ENCODE measurements at places on chromosomes 5 and 9.

DNA sequence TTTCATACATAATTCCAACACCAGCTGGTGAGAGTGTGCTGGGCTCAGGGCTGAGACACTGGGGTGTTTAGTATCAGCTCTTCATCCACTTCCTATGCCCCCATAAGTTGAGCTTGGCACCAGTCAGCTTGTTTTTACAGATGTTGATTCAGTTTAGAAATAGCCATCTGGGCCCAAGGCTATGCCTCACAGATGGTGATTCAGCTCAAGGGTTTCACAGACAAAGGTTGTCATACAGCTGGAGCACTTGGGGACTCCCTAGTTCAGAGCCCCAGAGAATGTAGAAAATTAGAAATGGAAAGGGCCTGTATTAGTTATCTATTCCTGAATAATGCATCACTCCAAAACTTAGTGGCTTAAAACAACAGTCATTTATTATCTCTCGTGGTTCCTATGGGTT lies 10.3 kb upstream of the CRHBP start:
- DNase-seq: no peak

- DNase-seq: no peak
These were observed 97.8 kb upstream of the TYRP1 start for GRCh38 chr9:12595400-12595799.

DNA sequence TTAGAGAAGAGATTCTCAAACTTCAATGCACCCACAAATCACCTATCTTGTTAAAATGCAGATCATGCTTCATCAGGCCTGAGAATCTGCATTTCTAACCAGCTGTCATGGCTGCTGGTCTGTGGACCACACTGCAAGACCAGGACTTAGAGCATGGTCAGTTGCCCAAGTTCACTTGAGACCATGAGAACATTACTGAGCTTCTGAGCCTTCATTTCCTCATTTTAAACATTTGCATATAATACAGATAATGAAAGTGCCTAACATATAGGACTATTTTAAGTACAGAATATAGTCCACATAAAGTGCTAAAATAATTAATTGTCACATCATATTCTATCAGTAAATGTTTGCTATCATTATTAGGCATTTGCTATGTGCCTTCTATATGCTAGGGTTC lies 260.8 kb upstream of the TNC start:
- DNase-seq: no peak

DNA sequence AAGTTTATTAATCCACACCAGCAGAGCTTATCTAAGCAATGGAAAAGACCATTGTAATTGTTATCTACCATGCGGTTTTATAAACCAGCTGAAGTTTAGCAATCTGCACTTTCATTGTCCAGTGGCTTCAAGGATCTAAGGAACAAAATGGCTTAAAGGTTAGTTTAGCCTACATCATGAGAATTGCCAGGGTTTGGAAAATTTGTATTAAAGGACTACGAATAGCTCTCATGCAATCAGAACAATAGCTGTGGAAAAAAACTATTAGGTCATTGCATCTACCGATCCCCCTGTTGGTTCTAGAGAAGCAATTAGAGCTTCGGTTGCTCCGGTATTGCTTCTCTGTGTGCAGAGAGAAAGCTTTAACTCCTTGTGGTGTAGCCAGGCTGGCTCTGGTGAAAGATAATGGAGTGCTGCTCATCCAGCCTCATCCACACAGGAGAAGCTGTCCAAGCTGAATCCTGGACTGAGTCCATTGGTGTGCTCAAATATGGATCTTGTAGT lies 86.3 kb upstream of the SLC12A2 start:
- no peak for DNase-seq

DNA sequence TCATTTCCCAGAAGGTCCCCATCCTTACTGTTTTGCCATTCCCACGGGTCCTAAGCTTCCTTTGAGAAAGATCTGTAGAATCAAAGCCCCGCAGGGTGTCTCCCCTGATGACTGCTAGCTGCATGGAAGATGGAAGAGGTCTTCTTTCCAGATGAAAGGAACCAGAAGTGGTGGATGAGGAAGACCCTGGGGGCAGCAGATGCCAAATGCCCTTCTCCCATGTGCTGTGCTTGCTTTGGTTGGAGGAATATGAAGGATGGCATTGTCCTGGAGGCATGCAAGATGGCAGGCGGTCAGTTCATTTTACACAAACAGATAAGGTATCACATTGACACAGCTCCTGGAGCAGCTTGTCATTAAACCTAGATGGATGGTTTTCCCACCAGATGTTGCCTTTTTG lies 25.8 kb upstream of the CER1 start:
- DNase-seq: no peak

GRCh38 chr5:98050583-98050982 lies 722.9 kb upstream of the RGMB start:
- no peak for DNase-seq

DNA sequence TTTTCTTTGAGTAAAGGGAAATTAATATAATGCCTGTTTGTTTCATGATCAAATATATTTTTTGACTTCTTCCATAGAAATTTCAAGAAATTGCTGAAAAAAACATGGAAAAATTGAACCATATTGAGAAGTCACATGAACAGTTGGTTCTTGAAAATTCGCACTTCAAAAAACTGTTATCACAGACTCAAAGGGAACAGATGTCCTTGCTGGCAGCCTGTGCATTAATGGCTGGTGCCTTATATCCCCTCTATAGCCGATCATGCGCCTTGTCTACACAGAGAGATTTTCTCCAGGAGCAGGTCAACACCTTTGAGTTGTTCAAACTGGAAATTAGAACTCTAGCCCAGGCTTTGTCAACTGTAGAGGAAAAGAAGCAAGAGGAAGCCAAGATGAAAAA lies 191.4 kb downstream of the CCDC171 start:
- no peak for DNase-seq

DNA sequence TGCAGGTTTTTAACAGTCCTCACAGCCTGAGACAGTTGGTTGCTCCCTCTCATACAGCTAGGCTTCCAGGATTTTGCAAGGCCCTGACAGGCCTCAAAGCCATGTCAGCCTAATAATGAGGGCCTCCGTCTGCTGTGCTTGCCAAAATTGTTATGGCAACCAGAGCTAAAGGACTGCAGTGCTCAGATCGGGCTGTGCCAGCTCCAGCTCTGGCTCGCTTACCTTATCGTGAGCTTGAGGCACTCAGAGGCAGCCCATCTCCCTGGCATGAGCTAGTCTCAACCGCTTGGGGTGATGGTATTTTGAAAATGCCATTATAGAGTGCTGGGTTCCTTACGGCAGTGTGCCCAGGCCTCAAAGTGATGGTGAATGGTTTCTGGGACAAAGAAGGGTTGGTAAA lies 8.4 kb downstream of the MTAP start:
- no peak for DNase-seq

DNA sequence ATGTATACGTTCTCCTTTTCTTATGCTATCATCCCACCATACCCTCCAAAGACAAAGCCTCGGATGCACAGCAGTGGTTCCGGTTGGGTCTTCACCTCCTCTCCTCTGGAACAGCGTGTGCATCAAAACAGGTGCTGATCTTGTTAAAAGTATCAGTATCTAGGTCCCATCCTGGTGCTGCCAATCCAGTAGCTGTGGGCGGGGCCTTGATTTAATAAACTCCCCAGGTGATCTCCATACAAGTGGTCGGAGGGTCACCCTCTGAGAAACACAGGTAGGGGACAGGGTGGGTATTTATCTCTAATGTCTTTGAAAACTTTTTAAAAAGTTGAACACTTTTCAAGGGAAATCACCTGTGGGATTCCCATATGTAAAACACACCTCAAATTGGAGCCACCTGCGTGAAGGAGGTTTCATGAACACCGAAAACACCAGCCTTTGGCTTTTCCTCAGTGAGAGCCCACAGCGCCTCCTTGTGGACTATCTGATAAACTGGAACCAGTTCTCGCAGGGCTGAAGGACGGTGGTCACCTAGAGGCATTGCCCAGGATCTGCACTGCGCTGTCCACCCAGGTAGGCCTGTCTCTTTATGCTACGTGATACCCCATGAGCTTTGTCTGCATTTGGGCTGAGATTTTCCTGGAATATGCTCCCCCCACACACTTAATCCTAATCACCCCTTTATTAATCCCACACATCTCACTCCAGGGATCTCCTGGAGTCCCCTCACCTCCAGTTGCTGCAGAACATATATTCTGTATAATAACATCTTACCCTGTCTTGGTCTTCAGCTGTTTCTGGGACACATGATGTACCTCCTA lies 80.5 kb upstream of the EPB41L4B start:
- no peak for DNase-seq

DNA sequence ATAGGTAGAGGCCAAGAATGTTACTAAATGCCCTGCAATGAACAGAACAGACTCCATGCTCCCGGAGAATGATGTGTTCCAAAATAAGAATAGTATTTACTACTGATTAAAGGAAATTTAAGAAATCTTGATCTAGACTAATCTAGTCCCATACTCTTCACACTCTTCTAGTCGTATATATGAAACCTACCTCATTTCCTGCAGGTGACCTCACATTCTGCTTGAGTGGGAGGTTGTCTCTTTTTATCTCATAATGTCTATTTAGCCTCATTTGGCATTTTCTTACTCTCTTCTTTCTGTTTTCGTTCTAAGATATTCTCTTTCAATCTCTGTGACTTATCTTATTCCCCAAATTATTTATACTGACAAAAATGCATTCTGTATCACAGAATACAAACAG lies 9.2 kb upstream of the SHOC1 start:
- no peak for DNase-seq

GRCh38 chr5:151182976-151183375 lies 25.4 kb upstream of the ANXA6 start:
- DNase-seq: no peak

- no peak for DNase-seq
These were observed 25.8 kb upstream of the TRIM32 start for GRCh38 chr9:116661037-116661954.

- no peak for DNase-seq
These were observed 84.4 kb upstream of the RARS1 start for GRCh38 chr5:168401880-168402279.

DNA sequence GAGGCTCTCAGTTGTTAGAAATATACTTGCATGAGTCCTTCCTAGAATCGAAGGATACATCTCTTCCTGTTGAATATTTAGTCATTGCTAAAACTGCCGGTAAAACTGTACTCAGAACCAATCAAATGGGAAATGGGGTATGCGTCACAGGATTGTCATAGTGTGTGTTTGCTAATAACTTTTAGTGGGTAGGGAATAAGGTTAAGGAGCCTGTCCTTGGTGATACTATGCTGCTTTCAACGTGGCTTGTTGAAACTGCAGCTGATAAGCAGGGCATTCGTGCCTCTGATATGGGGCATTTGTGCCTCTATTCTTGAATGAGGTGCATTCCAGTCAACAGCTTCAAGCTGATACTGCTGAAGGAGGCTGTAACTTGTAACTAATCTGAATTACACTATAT lies 26.6 kb downstream of the HABP4 start:
- no peak for DNase-seq

- DNase-seq: no peak
These were observed 6.7 kb downstream of the RNF44 start for GRCh38 chr5:176530393-176530982.

DNA sequence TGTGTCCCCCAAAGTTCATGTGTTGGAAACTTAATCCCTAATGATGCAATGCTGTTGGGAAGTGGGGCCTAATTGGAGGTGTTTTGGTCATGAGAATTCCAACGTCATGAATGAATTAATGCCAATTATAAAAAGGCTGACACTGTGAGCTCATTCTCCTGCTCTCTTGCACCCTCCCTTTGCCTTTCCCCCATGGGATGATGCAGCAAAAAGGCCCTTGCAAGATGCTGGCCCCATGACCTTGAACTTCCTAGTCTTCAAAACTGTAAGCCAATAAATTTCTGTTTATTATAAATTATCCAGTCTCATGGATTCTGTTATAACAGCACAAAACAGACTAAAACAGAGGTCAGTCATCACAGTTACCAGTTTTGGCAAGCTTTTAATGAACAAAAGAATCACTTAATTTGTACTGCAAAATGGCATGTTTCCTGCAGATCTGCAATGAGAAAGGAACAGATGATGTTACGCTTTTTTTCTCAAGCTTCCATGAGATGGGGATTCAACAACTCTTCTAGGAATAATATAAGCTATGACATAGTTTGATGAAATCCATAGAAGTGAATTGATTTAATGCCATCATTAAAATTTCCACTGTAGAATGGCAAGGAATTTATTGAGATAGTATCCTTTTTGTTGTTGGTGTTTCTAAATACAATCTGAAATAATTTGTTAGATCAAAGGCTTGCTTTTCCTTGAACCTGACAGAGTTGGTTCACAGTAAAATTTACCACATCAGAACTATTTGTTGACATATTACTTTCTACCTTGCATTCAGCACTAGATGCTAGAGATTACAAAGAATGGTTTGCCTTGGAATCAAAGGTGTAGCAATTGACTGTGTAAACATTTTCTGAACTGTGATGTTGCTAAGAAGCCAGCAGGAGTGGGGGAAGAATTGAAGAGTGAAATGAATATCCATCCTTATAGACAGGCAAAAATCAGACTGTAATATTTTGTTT lies 29.3 kb upstream of the RFK start:
- DNase-seq: no peak

- DNase-seq: no peak
These were observed 2.5 kb upstream of the CMBL start for GRCh38 chr5:10310066-10310779.

GRCh38 chr9:28820741-28821140 lies 1247.5 kb upstream of the C9orf72 start:
- DNase-seq: no peak

- no peak for DNase-seq
These were observed 167.4 kb downstream of the ELAVL2 start for GRCh38 chr9:23658376-23659258.

DNA sequence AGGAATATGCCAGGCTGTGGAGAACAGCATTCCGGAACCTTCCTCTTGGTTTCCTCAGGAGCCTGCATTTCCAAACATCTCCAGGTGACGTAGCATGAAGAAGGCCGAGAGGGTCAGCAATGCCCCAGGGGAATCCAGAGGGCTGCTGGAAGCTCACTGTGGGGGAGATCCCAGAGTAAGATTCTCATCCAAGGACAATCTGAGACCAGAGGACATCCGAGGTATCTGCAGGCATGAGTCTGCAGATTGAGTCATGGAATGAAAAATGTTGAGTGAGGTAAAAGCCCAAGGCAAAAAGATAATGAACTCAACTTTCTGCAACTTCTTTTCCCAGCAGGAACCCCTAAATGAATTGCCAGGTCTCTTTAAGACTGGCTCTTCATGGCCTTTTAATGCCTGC lies 73.5 kb downstream of the KIF4B start:
- DNase-seq: no peak
